ENCODE measurements at places on chromosomes 2 and 18.

DNA sequence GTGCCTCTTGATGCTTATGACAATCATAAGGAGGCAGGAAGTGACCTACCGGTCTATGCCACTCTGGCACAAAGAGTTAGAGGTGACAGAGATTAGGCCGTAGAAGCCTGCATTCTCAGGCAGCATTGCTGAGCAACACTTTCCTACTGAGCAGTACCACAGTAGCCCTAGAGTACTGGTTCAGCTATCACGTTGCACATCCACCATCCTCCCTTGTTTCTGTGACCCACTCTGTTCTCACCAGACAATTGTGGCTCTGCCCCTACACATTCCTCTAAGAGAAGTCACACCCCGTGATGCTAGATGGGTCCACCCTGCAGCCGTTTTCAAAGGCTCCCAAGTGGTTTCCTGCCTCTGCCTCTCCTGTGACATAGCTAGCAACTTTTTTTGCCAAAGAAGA lies 22.6 kb upstream of the SUCLG1 start:
- H3K4me3 ChIP-seq, result no peak overlapping the region
- H3K4me1 ChIP-seq, result peaks cover 3% of the 10 kb centered on the region
- no peaks in the 10 kb centered on the region for H3K36me3 ChIP-seq
- no peak overlapping the region for H3K27ac ChIP-seq

DNA sequence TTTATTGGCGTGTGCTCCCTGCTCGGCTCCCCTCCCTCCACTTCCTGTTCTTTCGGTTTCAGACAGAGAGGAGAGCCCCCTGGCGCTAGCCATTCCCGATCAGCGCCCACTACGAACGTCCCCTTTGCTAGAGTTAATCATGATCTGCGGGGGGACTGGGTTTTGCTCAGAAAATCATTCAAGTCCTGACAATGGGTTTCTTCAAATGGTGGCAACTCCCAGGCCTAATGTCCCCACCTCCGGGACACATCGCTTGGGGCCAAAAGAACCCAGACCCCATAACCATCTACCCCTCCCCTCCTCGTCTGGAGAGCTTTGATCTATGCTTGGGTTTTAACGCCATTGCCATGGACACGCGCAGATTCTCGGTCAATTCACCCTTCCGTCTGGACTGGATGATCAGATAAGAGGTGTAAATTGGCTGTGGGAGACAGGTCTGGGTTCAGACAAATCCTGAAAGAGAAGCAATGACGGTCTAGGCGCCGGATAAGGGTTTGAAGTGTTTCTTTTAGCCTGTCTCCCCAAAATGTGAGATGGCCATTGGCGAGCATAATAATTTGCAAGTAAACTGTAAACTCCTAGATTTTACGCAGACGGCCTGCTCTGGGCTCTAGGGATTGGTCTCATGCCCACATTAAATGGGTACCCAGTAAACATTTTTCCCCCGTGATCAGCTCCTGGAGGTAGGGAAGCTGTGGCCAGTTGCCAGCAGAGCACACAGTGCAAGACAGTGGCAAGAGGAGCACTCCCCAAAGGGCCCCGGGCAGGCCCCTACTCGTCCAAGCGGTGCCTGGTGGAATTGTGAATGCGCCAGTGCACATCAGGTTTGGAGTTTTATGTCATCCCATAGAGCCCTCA lies 4.7 kb downstream of the NRP2 start:
- H3K4me3 ChIP-seq, result peak overlapping the region; percentile 73
- H3K4me1 ChIP-seq, result peaks cover 2% of the 10 kb centered on the region
- no peaks in the 10 kb centered on the region for H3K36me3 ChIP-seq

DNA sequence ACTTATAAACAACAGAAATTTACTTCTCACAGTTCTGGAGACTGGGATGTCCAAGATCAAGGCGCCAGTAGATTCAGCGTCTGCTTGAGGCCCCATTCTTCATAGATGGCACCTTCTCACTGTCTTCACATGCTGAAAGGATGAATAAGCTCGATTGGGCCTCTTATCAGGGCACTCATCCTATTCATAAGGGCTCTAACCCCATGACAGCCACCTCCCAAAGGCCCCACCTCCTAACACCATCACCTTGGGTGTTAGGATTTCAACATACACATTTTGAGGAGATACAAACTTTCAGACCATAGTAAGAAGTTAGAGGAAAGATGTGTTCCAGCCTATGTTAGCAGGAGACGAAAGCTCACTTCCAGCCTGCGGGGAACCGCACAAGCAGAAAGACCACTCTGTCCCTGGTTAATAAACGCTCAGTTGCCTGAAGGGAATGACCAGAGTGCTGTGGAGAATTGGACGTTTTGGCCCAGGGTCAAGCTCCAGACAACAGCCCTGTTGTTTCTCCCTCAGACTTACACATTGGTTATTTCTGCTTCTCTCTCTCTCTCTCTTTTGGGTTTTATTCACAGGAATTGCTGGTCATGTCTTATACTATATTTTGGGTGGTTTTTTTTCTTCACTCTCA lies 90.3 kb downstream of the MAPRE2 start:
- H3K4me3 ChIP-seq, result no peak overlapping the region
- H3K27ac ChIP-seq, result no peak overlapping the region
- H3K27me3 ChIP-seq, result no peaks in the 10 kb centered on the region

DNA sequence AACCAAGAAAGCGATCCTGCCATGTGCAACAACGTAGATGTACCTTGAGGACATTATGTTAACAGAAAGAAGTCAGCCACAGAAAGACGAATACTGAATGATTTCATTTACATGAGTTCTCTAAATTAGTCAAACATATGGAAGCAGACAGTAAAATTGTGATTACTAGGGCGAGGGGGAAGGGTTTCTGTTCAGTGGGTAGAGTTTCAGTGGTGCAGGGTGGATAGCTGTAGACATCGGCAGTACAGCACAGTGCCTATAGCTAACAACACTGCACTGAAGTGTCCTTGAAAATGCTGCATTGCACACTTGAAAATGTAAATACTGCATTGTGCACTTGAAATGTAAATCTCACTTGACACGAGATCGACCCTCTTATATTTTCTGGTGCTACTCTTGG lies 275.3 kb downstream of the GALR1 start:
- H3K27me3 ChIP-seq, result no peaks in the 10 kb centered on the region
- no peaks in the 10 kb centered on the region for H3K36me3 ChIP-seq
- DNase-seq, result no peak
- H3K27ac ChIP-seq, result no peak overlapping the region

- no peak for DNase-seq
- peak overlapping the region; percentile 83 for H3K4me3 ChIP-seq
- H3K36me3 ChIP-seq, result no peaks in the 10 kb centered on the region
- H3K27me3 ChIP-seq, result no peaks in the 10 kb centered on the region
- H3K27ac ChIP-seq, result peak overlapping the region; percentile 97
Measured at GRCh38 chr2:173075056-173075780, 428 bp upstream of the MAP3K20 start.
